ENCODE measurements at places on chromosomes 7 and 10.

DNA sequence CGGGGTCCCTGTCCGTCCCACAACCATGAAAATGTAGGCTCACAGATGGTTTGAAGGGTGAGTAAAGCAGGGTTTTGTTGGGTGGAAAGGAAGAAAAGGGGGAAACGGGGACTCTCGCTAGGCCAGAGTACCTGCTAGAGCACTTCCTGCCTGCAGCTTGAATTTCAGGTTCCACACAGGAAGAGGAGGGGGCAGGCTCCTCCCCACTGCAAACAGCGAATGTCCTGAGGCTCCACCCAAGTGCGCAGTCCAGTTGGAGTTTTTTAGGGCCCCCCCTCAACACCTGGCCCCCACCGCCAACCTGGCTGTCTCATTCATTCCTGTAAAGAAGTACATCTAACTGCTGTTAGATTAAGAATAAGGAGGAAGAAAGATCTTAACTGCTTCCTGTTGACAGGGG, 414.7 kb downstream of the SH2D4B start:
- DNase-seq: no peak

DNA sequence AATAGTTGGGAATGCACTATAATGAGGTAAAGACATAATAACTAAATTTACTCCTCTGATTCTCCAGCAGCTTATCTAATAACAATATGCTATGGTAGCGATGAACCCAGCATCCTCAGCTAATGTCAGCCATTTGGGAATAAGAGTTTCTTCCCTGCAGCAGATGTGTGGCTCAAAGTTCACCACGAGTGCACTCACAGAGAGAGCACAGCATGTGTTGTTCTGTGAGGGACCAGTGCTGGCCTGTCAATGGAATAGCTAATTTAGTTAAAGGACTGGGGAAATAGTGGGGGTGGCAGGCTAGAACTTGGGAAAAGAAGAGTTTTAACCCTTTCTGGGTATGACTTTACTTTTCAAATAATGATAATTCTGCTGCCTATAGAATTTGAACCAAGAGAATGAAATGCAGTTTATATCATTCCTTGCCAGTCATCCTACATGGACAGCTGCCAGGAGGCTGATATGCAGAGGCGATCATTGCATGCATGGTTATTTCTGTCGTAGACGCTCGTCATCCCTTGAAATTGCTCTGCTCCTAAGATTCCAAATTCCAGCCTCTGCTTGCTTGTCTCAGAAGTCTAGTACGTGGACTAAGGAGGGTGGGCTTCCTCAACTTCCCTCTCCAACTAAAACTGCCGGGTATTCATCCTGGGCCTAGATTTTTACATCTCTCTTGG, 355.6 kb downstream of the RNLS start:
- DNase-seq: no peak

- DNase-seq: no peak
Observed at GRCh38 chr10:104446151-104446550, 92.5 kb downstream of the CFAP58 start.

GRCh38 chr7:112596260-112596659, 115.5 kb downstream of the LSMEM1 start:
- no peak for DNase-seq

- no peak for DNase-seq
Observed at GRCh38 chr10:27826369-27826768, 80.8 kb upstream of the MKX start.

DNA sequence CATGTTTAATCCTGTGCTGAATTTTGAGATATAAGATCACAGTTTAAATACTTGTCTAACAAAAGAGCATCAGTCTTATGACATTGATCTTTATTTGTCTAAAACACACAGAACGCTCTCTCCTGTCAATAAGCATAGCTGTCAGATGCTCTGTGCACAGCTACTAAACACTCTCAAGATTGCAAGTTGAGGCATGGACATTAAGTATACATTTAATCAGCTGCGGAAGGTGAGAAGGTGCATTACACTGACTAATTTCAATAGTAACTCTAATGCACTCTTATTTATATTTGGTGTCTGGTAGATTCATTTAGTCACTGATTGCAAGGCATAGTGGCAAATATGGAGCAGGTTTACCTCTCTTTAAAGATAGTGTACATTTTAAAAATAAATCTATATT, 580.3 kb upstream of the NRP1 start:
- DNase-seq: no peak

- DNase-seq: no peak
Observed at GRCh38 chr10:120573355-120573754, 116.3 kb downstream of the PLPP4 start.

DNA sequence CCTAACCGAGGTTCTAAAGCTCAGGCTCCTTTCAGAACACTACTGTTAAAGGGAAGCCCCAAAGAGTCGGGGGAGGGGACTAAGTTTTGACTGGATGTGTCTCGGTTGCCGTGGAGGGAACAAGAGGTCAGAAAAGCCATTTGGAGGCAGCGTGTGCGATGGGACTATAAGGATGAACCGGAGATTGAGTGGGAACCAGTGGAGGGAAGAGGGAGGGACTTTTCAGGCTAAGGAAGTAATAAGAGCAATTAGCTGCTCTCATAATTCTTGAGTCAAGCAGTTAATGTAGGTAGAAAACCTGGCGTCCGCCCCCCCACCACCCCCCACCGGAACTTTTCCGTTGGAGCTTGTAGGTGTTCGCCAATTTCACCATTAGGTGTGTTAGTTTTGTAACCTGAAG, 491 bp upstream of the AKAP9 start:
- no peak for DNase-seq

GRCh38 chr7:45013465-45013967, 13.5 kb downstream of the CCM2 start:
- no peak for DNase-seq

DNA sequence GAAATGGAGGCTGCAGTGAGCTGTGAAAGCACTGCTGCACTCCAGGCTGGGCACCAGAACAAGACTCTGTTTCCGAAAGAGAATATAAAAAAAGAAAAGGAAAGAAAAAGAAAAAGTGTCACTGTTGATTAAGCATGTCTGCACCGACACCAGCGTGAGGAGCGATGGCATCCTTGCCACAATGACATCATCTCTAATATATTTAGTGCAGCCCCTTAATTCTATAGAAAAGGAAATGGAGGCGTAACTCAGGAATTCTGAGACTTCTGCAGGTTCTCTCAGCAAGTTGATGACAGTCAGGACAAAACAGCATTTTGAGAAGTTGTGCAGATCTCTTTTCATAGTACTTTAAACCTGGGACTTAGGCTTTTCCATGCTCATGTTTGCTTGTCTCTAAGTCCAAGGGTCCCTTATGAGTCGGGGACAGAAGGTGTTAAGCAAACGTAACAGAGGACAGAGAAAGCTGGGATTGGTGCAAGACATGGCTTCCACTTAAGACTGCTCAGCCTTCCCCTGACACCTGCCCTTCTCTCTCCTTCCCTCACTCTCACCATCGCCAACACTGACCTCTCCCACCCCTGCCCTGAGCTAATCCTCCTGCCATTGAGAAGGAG, 16.9 kb upstream of the ANKRD1 start:
- no peak for DNase-seq

GRCh38 chr7:107075863-107076574, 31.5 kb downstream of the PRKAR2B start:
- no peak for DNase-seq

- no peak for DNase-seq
Observed at GRCh38 chr7:91832493-91833045, 47.9 kb downstream of the MTERF1 start.

DNA sequence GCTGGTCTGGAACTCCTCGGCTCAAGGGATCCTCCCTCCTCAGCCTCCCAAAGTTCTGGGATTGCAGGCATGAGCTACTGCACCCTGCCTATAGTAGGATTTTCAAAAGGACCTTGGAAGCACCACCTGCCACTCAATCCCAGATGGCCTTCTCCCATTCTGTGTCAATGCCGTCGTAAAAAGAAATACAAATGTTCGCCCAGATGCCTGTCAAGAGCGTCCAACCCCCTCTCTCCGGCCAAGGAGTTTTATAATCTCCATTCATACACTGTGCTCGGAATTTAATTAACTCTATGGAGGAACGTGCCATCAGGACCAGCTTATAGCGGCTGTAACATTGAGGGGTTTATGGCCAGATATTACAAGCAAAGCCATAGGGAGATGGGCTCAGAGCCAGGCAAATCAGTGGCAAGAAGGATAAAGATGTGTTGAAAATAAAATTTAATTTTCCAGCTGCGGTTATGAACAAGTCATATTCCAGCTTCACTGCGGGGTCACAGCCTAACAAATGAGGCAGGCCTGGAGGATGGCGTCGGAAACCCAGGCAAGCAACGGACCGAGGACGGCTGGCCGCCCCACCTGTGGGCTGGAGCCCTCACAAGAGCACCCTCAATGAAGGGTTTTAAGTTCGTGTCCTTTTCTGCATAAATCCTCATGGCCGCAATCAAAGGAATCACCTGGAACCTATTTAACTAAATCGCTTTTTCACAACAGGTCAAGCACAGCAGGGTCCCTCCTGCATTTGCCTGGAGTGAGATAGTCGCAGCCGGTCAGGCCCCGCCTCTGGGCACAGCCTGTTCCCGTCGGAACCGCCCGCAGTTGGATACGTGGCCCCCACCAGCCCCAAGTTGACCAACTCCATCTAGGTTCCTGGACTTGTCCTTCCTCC, 374.5 kb upstream of the FOXK1 start:
- no peak for DNase-seq

DNA sequence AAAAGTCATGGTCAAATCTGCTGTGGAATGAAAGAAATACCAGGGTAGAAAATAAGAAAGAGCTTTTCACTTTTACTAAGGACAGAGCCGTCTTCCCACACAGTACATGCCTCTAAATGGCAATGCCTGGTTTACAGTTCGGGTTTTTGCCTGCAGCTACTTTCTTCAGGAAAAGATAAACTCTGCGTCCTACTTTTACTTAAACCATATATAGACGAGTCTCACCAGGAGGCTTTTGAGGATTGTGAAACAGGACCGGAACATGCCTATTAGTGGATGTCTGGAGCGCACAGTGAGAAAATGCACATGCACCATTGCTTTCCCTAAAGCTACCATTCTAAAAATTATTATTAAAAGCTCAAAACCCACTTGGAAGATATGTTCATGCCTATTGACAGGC, 70.5 kb downstream of the KLF6 start:
- no peak for DNase-seq

DNA sequence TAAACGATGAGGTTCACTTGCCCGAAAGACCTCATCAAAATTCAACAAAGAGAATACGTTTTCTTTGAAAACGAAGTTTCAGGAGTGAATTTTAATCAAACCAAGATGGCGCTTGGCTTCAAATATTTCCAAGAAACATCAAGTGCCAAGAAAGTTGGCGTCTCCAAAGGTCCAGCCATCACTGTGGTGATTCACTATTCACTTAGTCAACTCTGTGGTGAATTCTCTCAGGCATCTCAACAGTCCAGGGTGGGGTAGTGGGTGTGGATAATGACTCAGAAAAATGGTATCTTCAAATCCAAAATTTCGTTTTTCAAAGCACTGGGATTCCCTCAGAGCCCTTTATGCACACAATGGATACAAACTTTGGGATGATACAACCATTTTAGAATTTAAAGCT, 133.1 kb downstream of the SVIL start:
- DNase-seq: no peak

DNA sequence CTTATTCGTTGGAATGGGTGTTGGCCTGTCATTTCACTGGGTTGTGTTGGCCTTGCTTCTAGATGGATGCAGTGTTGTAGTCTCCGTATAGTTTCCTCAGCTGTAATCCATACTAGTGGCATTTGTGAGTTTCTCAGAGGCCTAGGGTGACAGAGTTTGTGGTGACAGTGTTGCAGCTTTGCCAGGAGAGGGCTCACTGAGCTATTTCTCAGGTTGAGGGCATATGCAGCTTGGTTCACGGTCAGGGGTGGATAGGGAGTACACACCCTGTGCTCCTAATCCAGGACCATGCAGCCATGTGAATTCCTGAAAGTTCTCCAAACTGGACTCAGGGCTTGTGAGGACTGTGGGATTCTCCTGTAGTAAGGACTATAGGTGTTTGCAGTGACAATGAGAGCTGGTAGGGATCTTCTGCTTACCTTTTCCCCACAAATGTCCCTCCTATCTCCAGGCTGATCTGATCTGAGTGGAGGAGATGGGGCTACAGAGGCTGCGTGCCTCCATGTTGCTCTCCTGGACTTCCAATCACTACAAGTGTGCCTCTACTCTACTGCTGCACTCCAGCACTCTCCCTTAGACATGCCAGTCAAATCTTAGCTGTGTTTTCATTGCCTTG, 229.0 kb downstream of the STK31 start:
- DNase-seq: no peak

GRCh38 chr7:80478683-80479082, 33.2 kb downstream of the GNAT3 start:
- DNase-seq: no peak

DNA sequence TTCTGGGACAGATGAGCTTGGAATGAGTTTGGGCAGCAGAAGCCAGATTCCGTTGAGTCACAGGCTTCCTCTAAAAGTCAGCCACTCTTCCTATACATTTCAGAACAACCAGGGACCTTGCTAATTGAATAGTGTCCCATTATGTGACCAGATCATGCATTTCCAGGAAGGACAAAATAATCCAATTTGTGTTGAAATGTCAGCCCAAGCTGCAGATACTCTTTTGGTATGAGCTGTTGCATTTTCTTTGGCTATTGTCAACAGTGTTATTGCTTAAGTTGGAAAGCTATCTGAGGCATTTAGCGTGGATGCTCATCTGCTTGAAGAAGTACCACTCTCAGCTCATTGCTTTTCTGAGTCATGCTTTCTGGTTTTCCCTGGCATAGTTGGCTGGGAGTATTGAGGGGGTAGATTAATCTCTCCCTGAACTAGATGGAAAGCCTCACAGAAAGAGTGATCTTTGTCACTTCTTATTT, 223.7 kb upstream of the HABP2 start:
- DNase-seq: no peak

DNA sequence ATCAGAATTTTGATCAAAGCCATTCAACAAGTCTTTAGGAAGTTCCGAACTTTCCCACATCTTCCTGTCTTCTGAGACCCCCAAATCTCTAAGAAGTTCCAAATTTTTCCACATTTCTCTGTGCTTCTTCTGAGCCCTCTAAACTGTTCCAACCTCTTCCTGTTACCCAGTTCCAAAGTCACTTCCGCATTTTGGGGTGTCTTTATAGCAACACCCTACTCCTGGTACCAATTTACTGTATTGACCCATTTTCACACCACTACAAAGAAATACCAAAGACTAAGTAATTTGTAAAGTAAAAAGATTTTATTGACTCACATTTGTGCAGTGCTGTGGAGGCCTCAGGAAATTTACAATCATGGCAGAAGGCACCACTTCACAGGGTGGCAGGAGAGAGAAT, 385.8 kb upstream of the GHITM start:
- no peak for DNase-seq

DNA sequence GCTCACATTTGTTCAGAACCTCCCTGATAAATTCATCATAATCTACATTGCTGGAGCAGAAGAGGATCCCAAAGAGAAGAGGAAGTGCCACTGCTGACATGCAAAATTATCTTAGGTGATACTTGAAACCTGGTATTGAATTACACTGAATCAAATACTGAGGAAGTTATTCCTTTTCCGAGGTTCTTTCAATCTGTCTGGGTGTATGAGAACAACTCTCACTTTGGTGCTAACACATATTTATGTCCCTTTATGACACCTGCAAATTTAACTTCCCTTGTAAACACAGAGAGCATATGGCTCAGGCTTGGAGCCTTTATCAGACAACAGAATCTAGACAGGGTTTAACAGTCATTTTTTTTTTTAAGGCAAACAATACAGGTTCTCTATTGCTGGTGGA, 131.4 kb downstream of the SRPK2 start:
- DNase-seq: no peak

All from stimulated activated CD4-positive, alpha-beta T cell treated with anti-CD3 and anti-CD28 coated beads, Interleukin-1b, Interleukin-23, amount 100 ng/mL, for 1 hour (primary cell).